Hepatocyte (in vitro differentiated cells): ENCODE measurements at places on chromosomes 2 and 18.
A peak's percentile ranks its signal among the peaks of the same experiment; 100 is the strongest.

DNA sequence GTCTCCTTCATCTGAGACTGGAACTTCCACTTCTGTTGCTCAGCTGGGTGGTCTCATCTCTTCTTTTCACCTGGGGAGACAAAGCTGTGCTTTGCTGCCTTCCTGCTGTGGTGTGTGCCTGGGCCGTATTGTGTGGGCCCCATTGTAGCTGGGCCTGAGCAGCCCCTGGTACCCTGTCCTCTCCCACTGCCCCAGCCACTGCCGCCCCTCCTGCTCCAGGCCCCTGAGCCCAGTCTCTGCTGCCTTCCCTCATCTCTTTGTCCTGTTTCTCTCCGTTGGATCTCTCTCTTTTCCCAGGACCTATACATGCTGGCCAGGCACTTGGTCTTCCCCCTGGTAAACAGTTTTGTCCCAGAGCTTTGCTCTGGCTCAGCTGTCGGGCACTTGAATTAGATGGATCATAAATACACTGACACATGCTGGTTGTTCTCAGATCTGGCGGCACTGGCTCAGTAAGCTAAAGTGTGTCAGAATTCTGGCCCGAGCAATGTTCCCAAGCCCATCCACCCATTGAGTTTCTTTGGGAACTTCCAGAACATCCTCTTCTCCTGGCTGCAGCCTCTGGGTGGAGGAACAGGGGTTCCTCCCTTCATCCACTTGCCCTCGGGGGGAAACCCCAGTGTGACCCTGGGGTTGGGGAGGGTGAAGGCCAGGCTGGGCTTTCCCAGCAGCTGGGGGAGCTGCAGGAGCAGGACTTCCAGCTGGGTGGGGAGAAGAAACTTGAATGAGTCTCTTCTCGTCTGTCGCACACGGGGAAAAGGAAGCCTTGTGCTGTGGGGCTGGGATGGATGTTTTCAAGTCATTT, 99.0 kb downstream of the DGKD start:
- no peak for DNase-seq

- no peak for DNase-seq
Observed at GRCh38 chr2:186399082-186399644, 86.9 kb upstream of the ZC3H15 start.

DNA sequence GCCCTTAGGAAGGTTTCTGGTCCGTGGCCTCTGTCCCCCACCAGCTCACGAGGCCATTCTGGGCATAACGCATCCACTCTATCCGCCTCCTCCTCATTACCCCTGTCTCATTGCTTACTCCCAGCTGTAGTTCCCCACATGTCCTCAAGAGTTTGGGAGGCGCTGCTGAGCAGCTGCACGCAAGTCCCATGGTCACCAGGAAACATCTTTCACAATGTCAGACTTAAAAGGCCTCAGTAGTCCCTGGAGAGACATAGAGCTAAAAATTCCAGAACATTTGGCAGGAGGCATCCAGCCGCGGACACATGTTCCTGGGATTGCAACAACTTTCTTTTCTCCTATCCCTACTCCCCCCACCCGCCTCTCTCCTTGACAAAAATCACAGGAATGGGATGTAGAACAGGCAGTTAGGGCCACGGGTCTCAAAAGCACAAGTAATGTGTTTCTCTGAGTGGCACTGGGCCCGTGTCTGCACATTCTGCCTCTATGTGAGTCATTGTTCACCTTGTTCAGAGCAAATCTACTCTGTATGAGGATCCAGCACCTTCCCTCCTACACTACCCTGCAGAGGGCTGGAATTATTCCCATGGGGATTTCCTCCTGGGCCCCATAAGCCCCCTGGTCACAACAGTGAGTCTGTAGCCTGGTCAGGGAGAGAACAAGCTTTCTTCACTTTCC, 8.1 kb downstream of the LBH start:
- peak; percentile 72 for DNase-seq

DNA sequence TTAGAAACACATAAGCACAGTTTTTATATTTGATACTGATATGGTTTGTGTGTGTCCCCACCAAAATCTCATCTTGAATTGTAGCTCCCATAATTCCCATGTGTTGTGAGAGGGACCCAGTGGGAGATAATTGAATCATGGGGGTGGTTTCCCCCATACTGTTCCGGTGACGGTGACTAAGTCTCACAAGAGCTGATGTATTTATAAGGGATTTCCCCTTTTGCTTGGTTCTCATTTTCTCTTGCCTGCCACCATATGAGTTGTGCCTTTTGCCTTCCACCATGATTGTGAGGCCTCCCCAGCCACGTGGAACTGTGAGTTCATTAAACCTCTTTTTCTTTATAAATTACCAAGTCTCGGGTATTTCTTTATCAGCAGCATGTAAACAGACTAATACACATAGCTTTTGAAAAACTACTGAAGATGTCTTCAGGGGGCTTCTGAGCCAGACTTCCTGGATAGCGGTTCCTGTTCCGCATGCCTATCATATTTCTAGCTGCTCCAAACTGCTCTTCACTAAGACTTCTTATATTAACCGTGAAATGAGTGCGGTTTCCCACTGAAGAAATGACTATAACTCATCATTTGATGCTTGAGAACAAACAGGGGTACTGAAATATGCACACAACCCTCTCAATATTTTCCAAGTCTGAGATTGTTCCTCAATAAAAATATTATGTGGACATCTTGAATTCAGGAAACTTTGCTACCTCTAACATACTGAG, 75.8 kb downstream of the SPHKAP start:
- no peak for DNase-seq

DNA sequence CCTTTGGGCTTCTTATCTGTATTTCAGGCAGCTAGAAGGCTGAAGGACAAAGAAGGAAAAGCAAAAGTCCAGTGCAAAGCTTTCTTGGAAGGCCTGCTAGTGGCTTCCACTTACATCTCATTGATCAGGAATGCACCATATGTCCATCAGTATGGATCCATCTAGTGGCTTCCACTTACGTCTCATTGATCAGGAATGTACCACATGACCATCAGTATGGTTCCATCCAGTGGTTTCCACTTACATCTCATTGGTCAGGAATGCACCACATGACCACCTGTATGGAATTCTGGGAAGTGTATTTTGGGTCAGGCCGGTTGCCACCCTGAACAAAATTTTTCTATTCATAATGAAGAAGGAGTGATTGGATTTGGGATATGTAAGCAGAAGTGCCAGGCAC, 70.6 kb downstream of the LYPD6 start:
- DNase-seq = no peak

DNA sequence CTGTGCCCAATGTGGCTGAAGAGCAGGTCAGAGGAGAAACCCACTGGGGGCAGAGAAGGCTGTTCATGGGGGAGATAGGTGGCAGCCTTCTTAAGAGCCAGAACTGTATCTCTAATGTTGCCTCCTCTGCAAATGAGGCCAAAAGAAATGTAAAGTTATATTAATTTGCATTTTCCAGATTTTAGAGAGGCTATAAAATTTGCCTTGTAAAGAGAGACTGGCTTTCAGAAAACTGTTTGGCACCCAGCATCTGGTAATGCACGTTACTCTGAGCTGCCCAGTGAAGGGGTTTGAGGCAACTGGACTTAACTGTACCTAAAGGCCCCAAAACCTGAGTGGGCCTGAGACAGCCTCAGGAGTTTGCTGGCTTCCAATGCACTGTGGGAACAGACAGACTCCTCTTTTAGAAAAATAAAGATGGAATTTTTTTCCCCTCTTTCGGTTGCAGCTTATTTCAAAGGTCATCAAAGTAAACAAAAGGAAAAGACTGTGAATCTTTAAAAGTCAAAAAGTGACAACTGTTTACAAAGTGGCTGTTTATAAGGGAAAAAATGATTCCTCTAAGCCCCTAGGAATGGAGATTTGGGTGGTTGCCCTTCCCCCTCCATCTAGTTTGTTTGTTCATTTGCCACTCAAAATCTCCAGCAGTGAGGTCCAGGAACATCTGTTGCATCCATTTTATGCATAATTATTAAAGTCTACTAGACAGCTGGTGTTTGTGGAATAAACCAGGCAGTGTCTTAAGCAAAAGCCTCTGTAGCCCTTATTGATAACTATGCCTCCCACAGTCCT, 132.2 kb upstream of the ZFP36L2 start:
- DNase-seq = no peak

DNA sequence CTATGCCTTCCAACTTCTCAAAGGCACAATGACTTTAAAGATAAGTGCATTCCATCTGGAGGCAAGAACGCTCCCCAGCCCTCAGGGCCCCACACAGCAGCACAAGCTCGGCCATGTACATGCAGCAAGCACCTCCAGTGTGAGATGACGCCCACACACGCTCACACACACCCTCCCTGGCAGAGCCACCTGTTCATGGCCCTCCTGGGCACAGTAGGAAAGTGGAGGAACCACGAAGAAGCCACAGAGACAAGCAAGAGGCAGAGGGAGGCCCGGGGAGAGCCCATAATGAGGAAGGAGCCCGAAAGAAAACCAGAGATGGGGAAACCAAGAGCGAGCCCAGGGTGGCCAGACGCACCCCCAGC, 21.7 kb downstream of the BIN1 start:
- DNase-seq = peak; percentile 74

DNA sequence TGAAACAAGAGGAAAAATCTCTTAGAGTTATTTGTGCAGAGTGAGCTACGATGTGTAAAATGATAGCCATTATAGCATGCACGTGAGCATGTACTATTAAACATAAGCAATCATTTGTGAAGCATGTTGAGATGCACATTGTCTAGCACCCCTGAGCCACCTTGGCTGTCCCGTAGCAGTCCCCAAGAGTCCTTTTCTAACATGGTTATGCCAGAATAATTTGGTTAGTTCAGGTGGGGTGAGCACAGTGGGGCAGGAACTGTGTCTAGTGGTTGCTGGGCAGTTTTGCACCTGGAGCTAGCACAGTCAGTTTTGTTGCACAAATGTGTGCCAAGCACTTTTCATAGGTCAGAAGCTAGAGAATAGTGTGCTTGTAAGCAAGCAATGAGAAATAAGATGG, 809.8 kb downstream of the RNF144A start:
- no peak for DNase-seq

GRCh38 chr2:27356056-27356381, 545 bp downstream of the GTF3C2 start:
- DNase-seq = peak; percentile 59

- DNase-seq = no peak
Observed at GRCh38 chr2:8086796-8087479, 594.9 kb upstream of the ID2 start.

DNA sequence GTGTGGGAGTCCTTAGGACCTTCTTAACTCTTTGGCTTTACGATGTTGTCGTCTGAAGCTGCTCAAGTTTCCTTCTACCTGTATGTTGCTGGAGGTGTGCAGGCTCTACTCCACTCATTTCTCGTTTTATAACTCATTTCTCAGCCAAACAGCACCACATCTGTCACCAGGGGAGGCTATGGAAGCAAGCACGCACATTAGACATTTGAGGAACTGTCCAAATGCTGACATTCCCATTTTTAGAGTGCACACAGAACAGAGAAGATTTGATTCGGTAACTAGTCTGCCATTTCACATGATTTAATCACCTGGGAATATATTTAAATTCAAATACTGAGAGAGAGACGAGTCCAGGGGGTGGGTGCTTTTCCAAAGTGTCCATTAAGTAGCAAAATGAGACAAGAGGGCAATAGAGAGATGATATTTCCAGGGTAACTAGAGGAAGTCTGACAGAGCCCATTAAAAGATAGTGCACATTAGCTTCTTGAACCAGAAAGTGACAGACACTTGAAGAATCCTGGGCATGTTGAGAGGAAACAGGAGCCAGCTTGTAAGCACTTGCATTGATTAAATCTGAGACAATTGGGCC, 793.3 kb downstream of the TDRD15 start:
- peak; percentile 32 for DNase-seq

GRCh38 chr2:178219247-178219646, 24.9 kb downstream of the OSBPL6 start:
- DNase-seq = no peak

GRCh38 chr2:233974530-233975071, 57.4 kb downstream of the TRPM8 start:
- peak; percentile 71 for DNase-seq

- no peak for DNase-seq
Observed at GRCh38 chr2:239763433-239764097, 261.6 kb downstream of the NDUFA10 start.

DNA sequence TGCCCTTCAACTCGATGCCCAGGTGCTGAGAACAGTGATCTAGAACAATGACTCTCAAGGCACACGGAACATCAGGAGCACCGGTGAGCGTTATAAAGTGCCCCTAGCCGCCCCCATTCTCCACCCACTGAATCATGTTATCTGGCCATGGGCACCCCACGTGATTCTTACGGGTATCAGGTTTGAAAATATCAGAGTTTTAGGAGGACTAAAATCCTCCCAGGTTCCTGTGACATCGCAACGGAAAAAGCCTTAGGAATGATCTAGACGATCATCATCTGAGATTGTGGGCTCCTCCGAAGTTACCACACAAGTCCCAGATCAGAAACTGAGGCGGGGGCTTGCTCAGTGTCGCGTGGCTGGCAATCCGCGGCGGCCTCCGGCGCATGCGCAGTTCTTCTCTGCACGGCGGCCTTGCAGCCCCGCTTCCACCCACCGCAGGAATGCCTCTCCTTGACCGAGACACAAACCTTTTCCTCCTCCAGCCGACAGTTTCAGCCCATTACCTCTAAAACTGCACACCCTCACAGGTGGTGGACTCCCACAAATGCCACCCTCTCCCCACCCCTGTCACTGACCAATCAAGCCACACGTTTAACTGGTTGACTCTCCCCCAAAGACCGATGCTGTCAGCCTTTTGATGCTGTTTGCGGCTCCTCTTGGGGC, 5.8 kb upstream of the MRPL33 start:
- no peak for DNase-seq

- DNase-seq = no peak
Observed at GRCh38 chr2:121003391-121003790, 267.7 kb downstream of the GLI2 start.

DNA sequence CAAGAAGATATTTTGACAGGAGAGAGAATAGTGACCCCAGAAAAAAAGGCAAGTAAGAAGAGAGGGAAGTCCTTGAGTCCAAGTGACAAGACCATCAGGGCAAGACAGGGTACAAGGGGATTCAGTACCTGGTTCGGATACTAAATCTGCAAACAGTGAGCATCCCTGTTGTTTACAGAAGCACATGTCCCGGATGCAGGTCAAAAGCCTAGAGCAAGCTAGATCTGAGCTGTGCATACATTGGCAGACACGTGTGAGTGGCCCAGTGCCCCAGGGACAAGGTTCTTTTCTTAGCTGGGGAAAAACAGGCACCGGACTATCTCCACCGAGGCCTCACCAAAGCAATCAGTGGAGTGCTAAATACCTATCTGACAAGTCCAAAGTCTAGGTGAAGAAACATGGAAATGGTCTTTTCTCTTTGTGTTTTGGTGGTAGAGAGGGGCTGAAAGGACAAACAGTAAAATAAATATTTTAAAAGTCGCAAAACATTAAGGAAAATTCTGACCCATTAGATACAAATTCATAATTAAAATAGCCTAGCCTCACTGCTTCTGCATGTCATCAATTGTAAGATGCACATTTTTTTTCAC, 165.2 kb downstream of the SUCLG1 start:
- DNase-seq = peak; percentile 71

DNA sequence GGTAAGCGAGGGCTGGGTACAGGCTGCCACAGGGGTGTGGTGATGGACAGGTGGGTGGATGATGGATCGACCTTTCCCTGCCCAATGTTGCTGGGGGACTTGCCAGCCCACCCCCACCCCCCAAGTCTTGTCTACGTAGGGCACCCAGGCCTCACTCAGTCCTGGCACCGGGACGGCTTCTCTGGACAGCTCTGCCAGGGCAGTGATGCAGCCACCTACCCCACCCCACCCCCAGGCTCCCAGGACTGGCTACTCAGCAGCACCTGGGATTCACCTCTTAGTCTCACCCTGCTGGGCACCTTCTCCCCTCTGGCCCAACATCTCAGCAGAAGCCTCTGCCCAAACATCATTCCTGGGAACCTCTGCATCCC, 55.7 kb downstream of the ANKMY1 start:
- DNase-seq = peak; percentile 1

- DNase-seq = peak; percentile 72
Observed at GRCh38 chr2:226030788-226031646, 631.5 kb downstream of the NYAP2 start.

- DNase-seq = no peak
Observed at GRCh38 chr2:187382131-187382530, 65.9 kb downstream of the CALCRL start.
